ENCODE measurements at places on chromosomes 13 and 19. TPM values are rescaled to one million over a fixed set of nuclear protein-coding genes. Genes with fewer than 3 reads are reported as not detected.

Gene IZUMO2
- total RNA-seq, result not detected

Gene ADGRE1
- total RNA-seq, result 13.2 TPM

Gene MAN2B1
- 22.1 TPM for total RNA-seq

Gene STOML3
- total RNA-seq, result 4.1 TPM

Gene CDADC1
- 1.4 TPM for total RNA-seq

Gene MAG
- not detected for total RNA-seq

Gene PROZ
- 3.1 TPM for total RNA-seq

Gene PNMA8B
- 3.1 TPM for total RNA-seq

Gene LILRB1
- 0.72 TPM for total RNA-seq

Gene FXYD7
- 1.2 TPM for total RNA-seq

Gene SRRM5
- 0.24 TPM for total RNA-seq

Gene SWSAP1
- total RNA-seq, result 0.48 TPM

Gene RASA3
- total RNA-seq, result 25.3 TPM

Gene C3
- 48.4 TPM for total RNA-seq

Gene COPE
- 77.0 TPM for total RNA-seq

Gene IFNL2
- not detected for total RNA-seq

Gene SIGLECL1
- not detected for total RNA-seq

Gene SOX1
- 0.96 TPM for total RNA-seq

Gene CBARP
- not detected for total RNA-seq

Gene COX7A1
- total RNA-seq, result 4.3 TPM

Gene CLEC17A
- total RNA-seq, result not detected

Gene SPIB
- total RNA-seq, result 0.72 TPM

Gene GPR18
- 2.9 TPM for total RNA-seq

Gene VMAC
- 9.1 TPM for total RNA-seq

Gene ZNF541
- not detected for total RNA-seq

Gene KLK12
- not detected for total RNA-seq

Gene ZNF837
- 3.4 TPM for total RNA-seq

Gene LRRC4B
- 35.9 TPM for total RNA-seq

Gene CCDC61
- total RNA-seq, result 5.8 TPM

Gene PLEKHA4
- 2.6 TPM for total RNA-seq

Gene GARIN5A
- not detected for total RNA-seq

Gene FCER2
- not detected for total RNA-seq

Gene LIM2
- not detected for total RNA-seq
